CD4-positive, alpha-beta T cell treated with Interleukin-17A for 1 hour (primary cell): ENCODE measurements at places on chromosomes 3 and 15.

DNA sequence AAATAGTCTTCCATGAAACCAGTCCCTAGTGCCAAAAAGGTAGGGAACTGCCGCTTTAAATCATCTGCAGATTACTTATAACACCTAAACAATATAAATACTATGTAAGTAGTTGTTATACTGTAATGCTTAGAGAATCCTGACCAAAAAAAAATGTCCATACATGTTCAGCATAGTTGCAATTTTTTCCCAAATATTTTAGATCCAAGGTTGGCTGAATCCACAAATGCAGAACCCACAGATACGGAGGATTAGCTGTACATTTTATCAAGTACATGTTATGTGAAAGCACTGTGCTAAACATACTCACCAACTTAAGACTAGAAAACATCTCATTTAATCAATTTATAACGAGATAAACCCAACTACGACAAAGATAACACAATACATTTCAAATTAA, 9.3 kb downstream of the MSL2 start:
- no peak for DNase-seq

DNA sequence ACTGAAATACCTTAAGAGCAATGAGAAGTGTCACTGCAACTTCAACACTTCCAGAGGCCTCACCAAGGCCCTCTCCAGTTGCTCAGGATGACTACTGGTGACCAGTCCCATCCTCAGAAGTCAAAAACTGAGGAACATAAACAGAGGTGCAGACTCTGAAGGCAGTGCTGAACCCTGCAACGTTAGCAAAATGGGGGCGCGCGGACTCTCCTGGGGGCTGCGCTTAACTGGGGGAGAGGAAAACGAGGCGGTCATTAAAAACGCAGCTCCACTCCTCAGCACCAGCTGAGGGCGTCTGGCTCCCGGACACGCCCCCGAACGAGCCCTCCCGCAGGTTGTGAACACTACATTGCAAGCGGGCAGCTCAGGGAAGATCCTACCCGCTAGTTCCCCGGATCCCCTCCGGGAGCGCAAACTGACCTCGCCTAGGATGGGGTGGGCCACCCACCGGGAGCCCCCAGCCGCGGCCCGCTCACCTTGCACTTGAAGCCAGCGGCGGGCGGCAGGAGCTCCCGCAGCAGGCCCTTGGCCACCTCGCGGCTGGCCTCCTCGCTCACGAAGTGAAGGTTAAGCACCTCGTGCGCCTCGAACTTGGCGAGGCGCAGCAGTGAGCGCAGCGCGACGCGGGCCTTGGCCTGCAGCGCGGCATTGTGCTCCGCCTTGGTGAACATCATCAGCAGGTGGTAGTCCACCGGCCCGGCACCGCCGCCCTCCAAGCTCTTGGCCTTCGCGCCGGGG, 711 bp downstream of the XXYLT1 start:
- DNase-seq: peak; percentile 19

GRCh38 chr3:172848910-172849309, 98.4 kb downstream of the ECT2 start:
- no peak for DNase-seq

DNA sequence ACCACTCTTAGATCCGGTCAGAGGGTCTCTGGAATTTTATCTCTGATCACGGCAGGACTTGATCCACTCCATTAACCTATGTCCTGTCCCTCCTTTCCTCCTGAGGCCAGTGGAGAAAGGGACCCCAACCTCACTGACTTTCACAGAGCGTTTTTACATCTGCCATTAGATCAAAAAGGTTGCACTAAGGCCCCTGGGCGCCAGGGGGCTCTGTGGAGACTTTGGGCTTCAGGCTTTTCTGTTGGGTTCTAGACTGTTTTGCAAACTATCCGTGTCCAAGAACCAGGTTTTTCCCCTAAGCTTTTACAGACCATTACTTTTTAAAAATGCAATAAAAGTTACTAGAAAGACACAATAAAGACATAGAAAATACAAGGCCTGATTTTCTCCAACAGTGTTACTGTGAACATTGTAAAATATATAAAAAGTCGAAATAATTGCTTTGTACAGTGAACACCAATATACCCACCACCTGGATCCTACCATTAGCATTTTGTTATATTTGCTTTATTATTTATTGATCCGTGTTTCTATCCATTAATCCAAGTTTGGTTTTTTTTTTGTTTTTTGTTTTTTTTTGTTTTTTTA, 159.7 kb downstream of the POLR2M start:
- DNase-seq: peak; percentile 28

- no peak for DNase-seq
Measured at GRCh38 chr3:102400142-102400541, 34.7 kb upstream of the ZPLD1 start.
